MM.1S (cell line): ENCODE measurements at places on chromosomes 2 and 18.
A peak's percentile ranks its signal among the peaks of the same experiment; 100 is the strongest.

GRCh38 chr2:106059416-106060065, 134.6 kb downstream of the UXS1 start:
- 0 out of 2 replicates have a peak, but pooled peaks cover 4% of the 10 kb centered on the region for H3K4me1 ChIP-seq
- no peaks in the 10 kb centered on the region for H3K36me3 ChIP-seq
- H3K27ac ChIP-seq, result no peak overlapping the region
- H3K4me3 ChIP-seq, result no peak overlapping the region
- H3K27me3 ChIP-seq, result no peaks in the 10 kb centered on the region

DNA sequence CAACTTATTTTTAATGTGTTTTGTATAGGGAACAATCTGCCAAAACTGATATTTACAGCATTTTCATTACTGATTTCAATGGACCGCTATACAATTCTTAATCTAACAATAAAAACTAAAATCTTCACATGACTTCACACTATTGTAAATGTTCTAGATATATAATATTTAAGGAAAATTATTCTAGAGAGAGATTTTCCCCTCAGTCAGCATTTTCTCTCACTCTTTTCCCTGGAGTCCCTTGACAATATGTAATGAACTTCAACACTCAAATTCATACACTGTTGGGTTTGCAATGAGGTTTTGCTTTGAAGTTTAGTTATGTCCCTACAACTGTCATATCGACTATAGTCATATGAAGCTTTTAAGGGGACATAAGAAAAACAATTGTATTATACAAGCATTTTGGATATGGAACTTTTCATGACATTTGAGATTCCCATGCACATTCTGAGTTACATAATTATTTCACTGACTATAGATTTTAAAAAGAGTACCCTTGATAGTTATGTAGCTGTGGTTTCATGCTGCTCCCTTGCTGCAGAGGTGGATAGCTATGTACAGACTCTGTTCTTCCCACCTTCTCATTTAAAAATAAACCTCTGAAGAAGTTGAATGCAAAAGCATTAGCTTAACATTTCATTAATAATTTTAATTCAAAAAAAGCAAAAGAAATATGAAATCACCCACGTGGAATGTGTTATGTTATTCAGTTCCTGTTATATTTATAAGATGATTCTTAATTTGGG, 338.5 kb downstream of the AKAIN1 start:
- no peak for DNase-seq
- H3K27me3 ChIP-seq, result no peaks in the 10 kb centered on the region
- no peaks in the 10 kb centered on the region for H3K36me3 ChIP-seq
- H3K27ac ChIP-seq, result no peak overlapping the region
- H3K4me1 ChIP-seq, result no peaks in the 10 kb centered on the region

DNA sequence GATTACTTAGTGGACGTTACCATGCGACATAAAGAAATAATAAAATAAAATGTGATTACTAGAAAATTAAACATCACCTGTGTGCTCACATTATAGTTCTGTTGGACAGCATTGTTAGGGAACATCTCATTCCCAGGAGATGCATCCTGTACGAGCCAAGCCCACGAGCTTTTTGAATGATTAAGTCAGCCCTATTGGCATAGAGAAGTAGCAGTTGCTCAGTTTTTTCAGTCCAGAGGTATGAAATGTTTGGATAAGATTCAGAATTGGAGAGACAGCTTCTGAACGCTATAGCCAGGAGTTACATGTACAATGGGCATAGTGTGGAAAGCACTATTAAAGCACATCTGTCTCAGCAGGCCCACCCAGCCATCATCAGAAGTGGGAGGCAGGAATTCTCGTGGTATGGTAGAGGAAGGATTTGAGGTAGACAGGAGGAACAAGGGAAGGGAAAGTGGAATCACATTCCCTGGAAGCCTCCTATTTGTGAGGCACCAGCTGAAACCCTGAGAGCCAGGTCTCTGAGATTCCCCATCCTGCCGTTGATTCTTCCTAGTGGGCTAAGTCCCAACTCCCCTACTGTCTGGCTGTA, 8.6 kb downstream of the SPATS2L start:
- no peak overlapping the region for H3K4me3 ChIP-seq
- 0 out of 2 replicates have a peak, but pooled peaks cover 10% of the 10 kb centered on the region for H3K4me1 ChIP-seq
- no peaks in the 10 kb centered on the region for H3K27me3 ChIP-seq
- no peak for DNase-seq
- H3K27ac ChIP-seq, result no peak overlapping the region

GRCh38 chr2:21415234-21415633, 291.5 kb downstream of the TDRD15 start:
- H3K27ac ChIP-seq, result no peak overlapping the region
- no peak overlapping the region for H3K4me3 ChIP-seq
- no peaks in the 10 kb centered on the region for H3K27me3 ChIP-seq
- no peaks in the 10 kb centered on the region for H3K4me1 ChIP-seq

GRCh38 chr2:104938231-104938941, 84.5 kb downstream of the POU3F3 start:
- no peaks in the 10 kb centered on the region for H3K36me3 ChIP-seq
- no peaks in the 10 kb centered on the region for H3K4me1 ChIP-seq
- no peak for DNase-seq
- no peaks in the 10 kb centered on the region for H3K27me3 ChIP-seq
- H3K27ac ChIP-seq, result no peak overlapping the region

GRCh38 chr2:160963957-160964356, 196.3 kb upstream of the TANK start:
- H3K4me3 ChIP-seq, result no peak overlapping the region
- H3K27me3 ChIP-seq, result no peaks in the 10 kb centered on the region

- H3K27ac ChIP-seq, result no peak overlapping the region
- H3K4me1 ChIP-seq, result peaks cover 18% of the 10 kb centered on the region
- no peaks in the 10 kb centered on the region for H3K27me3 ChIP-seq
- no peak overlapping the region for H3K4me3 ChIP-seq
- H3K36me3 ChIP-seq, result peaks cover 17% of the 10 kb centered on the region
Observed at GRCh38 chr2:190891889-190892288, 11.3 kb downstream of the GLS start.

DNA sequence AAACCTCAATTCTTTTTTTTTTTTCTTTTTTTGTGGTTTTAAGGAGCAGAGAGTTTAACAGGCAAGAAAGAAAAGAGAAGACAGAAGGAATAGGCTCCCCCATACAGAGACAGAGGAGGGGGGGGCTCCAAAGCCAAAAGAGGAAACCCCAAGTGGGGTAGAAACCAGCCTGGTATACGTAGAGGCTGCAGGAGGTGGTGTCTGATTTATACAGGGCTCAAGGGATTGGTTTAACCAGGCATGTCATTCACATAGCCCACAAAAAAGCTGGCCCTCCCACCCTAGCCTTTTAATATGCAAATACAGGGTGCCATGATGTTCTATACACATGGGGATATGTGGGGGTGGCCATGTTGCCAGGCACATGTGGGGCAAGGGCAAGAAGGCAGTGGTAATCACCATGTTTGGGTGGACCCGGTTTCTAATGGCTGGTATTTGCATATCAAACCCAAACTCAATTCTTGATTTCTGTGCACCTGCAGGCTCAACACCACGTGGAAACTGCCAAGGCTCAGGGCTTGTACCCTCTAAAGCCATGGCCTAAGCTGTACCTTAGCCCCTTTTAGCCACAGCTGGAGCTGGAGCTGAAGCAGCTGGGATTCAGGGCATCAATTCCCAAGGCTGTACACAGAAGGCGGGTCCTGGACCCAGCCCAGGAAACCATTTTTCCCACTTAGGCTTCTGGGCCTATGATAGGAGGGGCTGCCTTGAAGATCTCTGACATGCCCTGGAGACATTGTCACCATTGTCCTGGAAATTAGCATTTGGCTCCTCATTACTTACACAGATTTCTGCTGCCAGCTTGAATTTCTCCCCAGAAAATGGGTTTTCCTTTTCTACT, 170.3 kb downstream of the MAIP1 start:
- H3K27me3 ChIP-seq, result no peaks in the 10 kb centered on the region
- H3K4me3 ChIP-seq, result no peak overlapping the region
- H3K36me3 ChIP-seq, result no peaks in the 10 kb centered on the region
- no peaks in the 10 kb centered on the region for H3K4me1 ChIP-seq
- DNase-seq, result no peak
- no peak overlapping the region for H3K27ac ChIP-seq

DNA sequence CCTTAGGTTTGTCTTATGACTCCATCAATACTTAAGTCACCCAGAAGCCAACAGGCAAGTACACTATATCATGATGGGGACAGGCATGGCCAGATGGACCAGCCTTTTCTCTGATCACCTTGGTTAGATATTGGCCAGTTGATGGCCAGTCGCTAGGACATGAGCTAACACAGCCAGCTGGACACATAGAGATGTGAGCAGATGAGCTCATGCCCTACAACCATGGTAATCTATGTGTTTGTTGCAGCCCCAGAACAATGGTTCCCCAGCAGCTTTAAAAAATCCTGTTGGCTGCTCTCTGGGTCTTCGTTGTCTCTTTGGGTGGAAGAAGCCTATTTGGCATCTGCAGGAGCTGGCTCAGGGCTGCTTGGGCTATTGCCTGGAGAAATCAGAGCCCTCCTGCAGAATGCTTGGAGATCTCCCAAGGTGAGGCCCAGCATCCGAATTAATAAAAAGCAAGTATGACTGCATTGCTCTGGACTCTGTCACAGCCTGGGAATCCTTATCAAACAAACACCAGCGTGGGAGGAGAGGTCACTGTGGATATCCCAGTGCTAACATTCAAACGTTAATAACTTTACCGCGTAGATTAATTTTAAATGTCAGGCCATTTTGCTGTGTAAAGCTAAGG, 62.3 kb upstream of the KLHL29 start:
- no peak overlapping the region for H3K4me3 ChIP-seq
- no peaks in the 10 kb centered on the region for H3K36me3 ChIP-seq
- H3K27ac ChIP-seq, result no peak overlapping the region
- no peaks in the 10 kb centered on the region for H3K4me1 ChIP-seq
- no peak for DNase-seq
- no peaks in the 10 kb centered on the region for H3K27me3 ChIP-seq

- DNase-seq, result no peak
- no peaks in the 10 kb centered on the region for H3K4me1 ChIP-seq
- no peak overlapping the region for H3K27ac ChIP-seq
- no peaks in the 10 kb centered on the region for H3K36me3 ChIP-seq
Observed at GRCh38 chr2:113240915-113241911, 37.5 kb downstream of the PAX8 start.

- H3K4me3 ChIP-seq, result no peak overlapping the region
- H3K36me3 ChIP-seq, result no peaks in the 10 kb centered on the region
- no peaks in the 10 kb centered on the region for H3K27me3 ChIP-seq
- H3K27ac ChIP-seq, result no peak overlapping the region
- H3K4me1 ChIP-seq, result no peaks in the 10 kb centered on the region
- DNase-seq, result peak; percentile 66
Observed at GRCh38 chr2:84302513-84303412, 156.3 kb downstream of the SUCLG1 start.

DNA sequence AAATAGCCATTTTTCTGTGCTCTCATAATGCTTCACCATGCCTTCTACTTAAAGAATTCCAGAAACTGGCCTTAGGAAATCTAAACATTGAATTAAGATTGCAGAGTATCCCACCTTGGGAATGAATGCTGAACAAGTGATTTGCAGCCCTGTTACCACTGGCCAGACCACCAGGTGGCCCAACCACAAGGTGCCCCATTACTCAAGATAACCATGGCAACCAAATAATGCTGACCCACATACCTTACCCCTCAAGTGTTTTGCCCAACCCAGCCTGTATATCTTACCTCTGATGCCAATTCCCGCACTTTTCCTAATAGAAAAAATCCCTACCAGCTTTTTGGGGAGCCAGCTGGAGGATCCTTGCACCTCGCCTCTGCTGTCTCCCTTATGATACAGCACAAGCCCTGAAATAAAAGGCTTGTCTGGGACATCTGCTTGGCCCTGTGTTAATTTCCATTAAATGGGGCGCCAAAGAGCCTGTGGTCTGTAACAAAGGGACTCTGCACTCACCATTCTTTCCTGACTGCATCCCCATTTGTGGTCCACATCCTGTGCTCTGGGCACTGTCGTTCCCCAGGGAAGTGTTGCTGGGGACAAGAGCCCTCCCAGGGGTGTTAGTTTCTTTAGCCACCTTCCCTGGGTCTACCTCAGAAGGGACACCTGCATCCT, 17.3 kb upstream of the KCNF1 start:
- no peaks in the 10 kb centered on the region for H3K4me1 ChIP-seq
- no peak overlapping the region for H3K27ac ChIP-seq
- DNase-seq, result no peak
- H3K27me3 ChIP-seq, result no peaks in the 10 kb centered on the region
- no peak overlapping the region for H3K4me3 ChIP-seq

DNA sequence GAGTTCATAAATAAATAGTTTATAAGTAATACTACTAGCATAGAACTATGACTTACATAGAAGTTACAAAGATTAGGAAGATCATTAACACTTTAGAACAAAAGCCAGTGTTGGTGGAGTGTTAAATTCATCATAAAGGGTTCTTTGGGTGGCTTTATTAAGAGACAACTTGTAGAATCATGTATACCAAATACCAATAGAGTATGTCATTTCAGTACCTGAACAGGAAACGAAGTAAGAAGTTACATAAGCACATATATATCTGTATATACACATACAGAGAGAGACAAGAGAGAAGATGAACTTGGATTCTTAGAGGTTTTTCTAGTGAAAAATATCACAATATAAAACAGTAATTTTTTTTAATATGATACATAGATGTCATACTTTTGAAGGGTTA, 82.5 kb upstream of the OTX1 start:
- no peaks in the 10 kb centered on the region for H3K4me1 ChIP-seq
- no peaks in the 10 kb centered on the region for H3K36me3 ChIP-seq
- H3K27ac ChIP-seq, result no peak overlapping the region
- H3K27me3 ChIP-seq, result no peaks in the 10 kb centered on the region
- no peak overlapping the region for H3K4me3 ChIP-seq

GRCh38 chr2:36704475-36705150, 8.1 kb downstream of the VIT start:
- no peaks in the 10 kb centered on the region for H3K27me3 ChIP-seq
- H3K4me1 ChIP-seq, result no peaks in the 10 kb centered on the region
- no peak overlapping the region for H3K27ac ChIP-seq
- no peaks in the 10 kb centered on the region for H3K36me3 ChIP-seq
- DNase-seq, result no peak

GRCh38 chr2:69437751-69438154, 518 bp upstream of the NFU1 start:
- peaks cover 8% of the 10 kb centered on the region; the same call in 1 of the 2 replicates for H3K4me1 ChIP-seq
- H3K36me3 ChIP-seq, result no peaks in the 10 kb centered on the region
- H3K27ac ChIP-seq, result peak overlapping the region; percentile 78
- no peak for DNase-seq

GRCh38 chr2:48176876-48177275, 270.6 kb upstream of the FBXO11 start:
- no peaks in the 10 kb centered on the region for H3K27me3 ChIP-seq
- H3K36me3 ChIP-seq, result no peaks in the 10 kb centered on the region
- no peak overlapping the region for H3K27ac ChIP-seq
- no peak overlapping the region for H3K4me3 ChIP-seq

GRCh38 chr2:189581354-189582139, 961 bp upstream of the SLC40A1 start:
- peak overlapping the region; percentile 54; the same call in 1 of the 2 replicates for H3K4me3 ChIP-seq
- H3K27me3 ChIP-seq, result no peaks in the 10 kb centered on the region
- no peak overlapping the region for H3K27ac ChIP-seq
- no peak for DNase-seq
- no peaks in the 10 kb centered on the region for H3K4me1 ChIP-seq
